ENCODE measurements at places on chromosomes 1 and 21.
A peak's percentile ranks its signal among the peaks of the same experiment; 100 is the strongest.

GRCh38 chr1:59903141-59903754, 23.3 kb downstream of the CYP2J2 start:
- peak; percentile 69 for DNase-seq

GRCh38 chr1:20721117-20722061, 3.6 kb upstream of the KIF17 start:
- no peak for DNase-seq

- DNase-seq, result no peak
Measured at GRCh38 chr1:87170931-87171598, 157.6 kb upstream of the LMO4 start.

DNA sequence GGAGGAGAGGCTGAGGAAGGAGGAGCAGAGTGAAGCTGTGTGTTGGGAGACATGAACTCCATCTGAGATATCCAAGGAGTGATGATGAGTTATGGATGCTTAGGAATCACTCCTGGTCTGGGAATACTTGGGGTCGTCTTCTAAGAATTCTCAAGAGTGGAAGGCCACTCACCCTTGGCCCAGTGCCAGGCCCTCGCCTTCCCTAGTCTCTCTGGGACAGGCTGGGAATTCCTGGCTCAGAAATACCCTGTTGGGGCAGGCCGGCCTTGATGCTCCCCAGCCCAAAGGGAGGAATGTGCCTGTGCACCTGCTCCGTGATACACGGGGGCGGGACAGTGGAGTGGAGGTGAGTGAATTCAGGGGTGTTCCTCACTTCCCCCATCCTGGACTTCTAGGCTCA, 12.6 kb upstream of the LMNA start:
- no peak for DNase-seq

DNA sequence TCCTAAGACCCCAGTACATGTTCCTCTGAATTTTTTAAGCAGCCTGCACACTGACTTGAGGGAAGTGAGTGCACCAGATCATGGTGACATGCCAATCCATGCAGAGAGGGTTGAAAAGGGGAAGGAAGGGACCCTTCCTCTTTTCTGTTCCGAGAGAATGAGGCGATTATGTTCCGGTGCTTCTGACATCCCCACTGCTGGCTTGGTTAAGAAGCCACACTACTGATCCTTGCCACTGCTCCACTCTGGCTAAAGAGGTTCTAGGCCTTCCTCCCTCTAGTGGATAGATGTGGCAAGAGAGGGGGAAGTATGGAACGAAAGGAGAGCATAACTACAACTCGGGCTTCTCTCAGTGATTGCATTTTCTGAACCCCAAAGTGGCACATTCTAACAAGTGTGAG, 1.8 kb upstream of the CYB5R1 start:
- DNase-seq, result peak; percentile 53

GRCh38 chr1:81287411-81288080, 513.2 kb upstream of the ADGRL2 start:
- DNase-seq, result no peak

DNA sequence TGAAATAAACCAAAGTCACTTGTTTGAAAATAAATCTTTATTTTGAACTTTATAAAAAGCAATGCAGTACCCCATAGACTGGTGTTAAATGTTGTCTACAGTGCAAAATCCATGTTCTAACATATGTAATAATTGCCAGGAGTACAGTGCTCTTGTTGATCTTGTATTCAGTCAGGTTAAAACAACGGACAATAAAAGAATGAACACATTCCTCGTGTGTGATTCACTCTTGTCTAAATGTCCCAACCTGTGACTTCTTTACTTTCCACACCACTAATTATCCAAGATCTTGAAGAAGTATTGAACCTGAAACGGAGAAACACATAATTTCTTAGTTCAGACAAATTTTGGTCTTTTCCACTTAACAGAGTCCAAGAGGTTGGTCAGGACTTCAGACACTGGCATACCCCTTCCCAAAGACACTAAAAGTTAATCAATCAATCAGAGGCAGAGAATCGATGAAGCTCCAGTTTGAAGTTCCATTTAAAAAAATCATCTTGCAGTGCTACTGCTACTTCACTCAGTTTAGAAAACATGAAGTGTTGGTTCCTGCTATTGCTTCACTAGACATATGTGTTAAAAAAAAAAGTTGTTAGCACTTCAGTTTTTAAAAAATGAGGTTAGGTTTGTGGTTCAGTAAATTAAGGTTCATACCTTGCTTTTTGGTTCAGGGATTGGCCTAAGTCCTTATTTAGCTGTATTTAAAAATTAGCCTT, 26.2 kb downstream of the ATP1B1 start:
- DNase-seq, result no peak

DNA sequence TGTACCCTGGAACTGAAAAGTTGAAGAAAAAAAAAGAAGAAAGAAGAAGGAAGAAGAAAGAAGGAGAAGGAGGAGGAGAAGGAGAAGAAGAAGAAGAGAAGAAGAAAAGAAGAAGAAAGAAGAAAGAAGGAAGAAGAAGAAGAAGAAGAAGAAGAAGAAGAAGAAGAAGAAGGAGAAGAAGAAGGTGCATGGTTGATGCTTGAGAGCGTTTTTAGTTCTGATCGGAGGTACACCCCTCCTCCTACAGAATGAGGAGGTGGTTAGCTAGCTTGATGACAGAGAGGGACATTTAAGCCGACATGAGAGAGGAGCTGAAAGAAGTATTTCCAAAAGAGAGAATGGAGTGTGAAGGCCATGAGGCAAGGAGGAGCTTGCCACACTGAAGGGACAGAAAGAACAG, 5.6 kb upstream of the ZNF362 start:
- DNase-seq, result no peak

GRCh38 chr1:206582537-206582936, 29.7 kb downstream of the EIF2D start:
- DNase-seq, result no peak

- no peak for DNase-seq
Measured at GRCh38 chr1:78047631-78048030, 1.9 kb downstream of the GIPC2 start.

DNA sequence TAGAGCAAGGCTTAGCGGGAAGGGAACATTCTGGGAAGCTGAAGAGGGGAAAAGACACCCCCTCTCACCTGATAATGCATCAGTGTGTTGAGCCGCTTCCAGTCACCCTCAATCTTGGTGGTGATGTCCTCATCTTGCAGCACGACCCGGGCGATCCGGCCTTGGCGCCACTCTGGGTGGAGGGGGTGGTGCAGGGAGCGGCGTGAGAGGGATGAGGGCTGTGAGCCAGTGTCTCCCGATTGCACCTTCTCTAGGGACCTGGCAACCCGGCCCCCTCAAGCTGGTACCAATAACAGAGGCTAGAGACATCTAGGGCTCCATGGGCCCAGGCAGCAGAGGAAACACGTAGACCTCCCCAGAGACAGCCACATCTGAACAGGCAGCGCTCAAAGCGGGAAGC, 127.4 kb upstream of the CD34 start:
- no peak for DNase-seq

DNA sequence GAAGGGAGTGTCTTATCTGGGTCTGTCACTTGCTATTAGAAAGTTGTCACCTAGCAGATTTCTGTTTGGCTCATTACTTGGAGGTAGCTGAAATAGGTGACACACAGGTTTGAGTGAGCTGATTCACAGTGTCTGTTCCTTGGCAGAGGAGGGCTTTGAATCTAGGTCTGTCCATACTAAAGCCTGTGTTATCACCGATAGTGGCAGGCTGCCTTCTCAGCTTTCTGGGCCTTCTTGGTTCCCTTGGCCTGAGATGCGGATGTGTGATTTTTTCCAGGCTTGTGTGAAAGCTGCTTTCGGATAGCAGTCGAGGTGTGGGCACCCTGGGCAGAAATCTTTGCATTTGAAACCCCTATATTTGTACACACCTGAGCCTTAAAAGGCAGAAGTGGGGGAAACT, 73.9 kb downstream of the ACTL8 start:
- no peak for DNase-seq

DNA sequence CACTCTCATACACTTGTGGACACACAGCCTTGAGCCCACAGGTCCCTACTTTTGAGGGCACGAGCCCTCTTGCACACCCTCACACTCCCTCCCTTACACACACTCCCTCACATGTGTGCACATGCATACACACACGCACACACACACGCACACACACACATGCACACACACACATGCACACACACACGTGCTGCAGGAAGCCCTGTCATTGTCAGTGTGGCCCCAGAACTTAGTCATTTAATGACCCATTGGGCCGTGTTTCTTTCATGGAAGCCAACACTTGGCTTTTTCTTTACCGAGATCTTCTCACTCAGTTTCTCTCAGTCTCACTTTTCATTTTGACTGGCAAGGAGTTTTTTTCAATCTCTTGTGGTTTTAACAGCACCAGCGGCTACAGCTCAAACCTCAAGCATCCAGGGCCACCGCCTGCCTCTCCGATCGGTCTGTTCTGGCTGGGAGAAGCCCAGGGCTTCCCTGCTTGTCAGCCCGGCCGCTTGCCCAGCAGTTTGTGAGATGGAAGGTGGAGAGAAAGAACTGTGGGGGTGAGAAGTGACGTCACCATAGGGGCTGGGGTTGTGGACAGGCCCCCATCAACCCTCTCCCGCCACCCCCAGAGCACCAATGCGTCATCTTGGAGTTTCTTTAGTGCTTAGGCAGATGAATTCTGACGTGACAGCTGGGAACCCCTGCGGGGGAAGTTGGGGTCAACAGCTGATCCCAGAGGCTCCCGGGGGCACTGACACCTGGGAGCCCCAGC, 15.8 kb upstream of the TNFRSF8 start:
- no peak for DNase-seq

Data from midbrain (tissue), 1 donor.